Activated CD4-positive, alpha-beta T cell treated with anti-CD3 and anti-CD28 coated beads for 48 hours (primary cell): ENCODE measurements at places on chromosomes 2 and 18.
A peak's percentile ranks its signal among the peaks of the same experiment; 100 is the strongest.

- DNase-seq, result no peak
These were observed 198.8 kb downstream of the IRS1 start for GRCh38 chr2:226600802-226601201.

DNA sequence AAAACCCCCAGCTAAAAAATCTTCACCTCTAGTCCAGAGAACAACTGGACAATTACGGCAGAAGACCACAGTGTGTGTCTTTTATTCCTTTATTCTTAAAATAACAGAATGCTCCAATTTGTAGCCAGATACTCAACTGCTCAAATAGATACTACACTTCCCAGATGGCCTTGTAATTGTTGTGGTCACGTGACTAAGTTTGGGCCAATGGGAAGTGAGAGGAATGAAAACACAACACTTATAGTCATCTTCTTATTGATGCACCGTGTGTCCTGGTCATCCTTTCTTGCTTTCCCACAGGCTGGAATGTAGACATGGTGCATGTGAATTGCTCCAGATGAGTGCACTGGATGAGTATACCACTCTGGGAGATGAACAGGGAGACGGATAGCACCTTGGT lies 145.1 kb downstream of the CDC42EP3 start:
- no peak for DNase-seq

- DNase-seq, result no peak
These were observed 1202.8 kb downstream of the CNTNAP5 start for GRCh38 chr2:125227843-125228392.

DNA sequence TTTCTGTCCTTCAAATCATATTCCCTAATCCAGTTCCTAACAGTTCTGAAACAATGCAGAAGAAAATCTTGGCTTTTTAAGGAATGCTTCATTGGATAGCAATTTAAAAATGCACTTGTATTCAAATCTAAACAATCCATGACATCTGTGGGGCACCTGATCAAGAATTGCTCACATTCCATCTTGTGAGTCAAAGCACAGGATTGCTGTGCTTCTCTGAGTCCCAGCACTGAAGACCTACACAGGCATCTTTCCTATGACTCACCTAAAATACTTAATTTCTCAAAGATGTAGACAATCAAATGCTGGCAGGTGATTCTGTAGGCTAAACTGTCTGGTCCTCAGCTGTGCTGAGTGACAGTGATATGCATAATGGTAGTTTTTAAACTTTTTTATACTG lies 10.1 kb upstream of the ATP8B1 start:
- DNase-seq, result no peak

GRCh38 chr2:25380586-25381375 lies 39.1 kb upstream of the DNMT3A start:
- DNase-seq, result no peak

- DNase-seq, result no peak
These were observed 104.0 kb downstream of the PRPF40A start for GRCh38 chr2:152613235-152613634.

DNA sequence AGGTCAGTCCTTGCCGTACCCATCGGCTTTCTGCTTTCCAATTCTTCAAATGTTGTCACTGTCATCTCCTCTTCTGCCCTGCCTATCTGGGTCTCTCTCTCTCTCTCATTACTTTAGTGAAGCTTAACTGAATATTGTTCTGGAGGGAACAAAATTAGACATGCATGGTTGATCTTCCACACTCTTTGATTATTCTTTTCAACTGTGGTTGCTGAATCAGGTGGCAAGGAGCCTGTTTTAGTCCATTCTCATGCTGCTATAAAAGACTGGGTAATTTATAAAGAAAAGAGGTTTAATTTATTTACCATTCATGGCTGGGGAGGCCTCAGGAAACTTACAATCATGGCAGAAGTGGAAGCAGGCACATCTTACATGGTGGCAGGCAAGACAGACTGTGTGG lies 157.9 kb downstream of the ARL4C start:
- DNase-seq, result no peak

DNA sequence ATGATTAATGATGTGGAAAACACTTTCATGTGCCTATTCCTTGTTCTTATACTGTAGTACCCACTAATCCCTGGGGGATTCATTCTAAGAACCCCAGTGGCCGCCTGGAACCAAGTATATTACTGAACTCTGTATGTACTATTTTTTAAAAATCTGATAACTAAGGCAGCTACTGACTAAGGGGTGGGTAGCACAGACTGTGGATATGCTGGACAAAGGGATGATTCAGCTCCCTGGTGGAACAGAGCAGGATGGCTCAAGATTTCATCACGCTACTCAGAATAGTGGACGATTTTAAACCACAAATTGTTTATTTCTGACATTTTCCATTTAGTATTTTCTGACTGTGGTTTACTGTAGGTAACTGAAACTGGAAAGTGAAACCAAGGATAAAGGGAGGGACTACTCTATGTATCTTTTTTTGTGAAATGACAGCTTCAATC lies 41.8 kb upstream of the CDC42EP3 start:
- DNase-seq, result peak; percentile 18

DNA sequence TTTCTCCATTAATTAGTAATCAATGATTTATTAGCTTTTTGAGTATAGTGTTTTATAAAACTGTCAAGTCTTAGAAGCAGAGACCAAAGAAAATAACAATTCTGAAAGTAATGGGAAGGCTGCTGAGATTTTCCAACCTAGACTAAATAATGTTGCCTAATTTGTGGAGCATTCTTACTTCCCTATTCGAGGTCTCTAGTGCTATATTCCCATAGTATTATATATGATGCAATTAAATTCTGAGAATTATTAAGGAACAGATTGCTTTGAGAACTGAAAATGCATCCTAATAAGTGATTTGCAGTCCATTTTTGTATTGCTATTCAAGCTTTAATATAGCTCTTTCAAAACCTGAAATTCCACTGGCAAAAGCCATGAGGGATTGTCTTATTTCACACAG lies 27.7 kb upstream of the DOCK10 start:
- DNase-seq, result no peak

GRCh38 chr2:108806371-108807113 lies 20.0 kb downstream of the CCDC138 start:
- DNase-seq, result no peak

- DNase-seq, result no peak
These were observed 16.6 kb downstream of the FAM168B start for GRCh38 chr2:131076707-131077106.

- no peak for DNase-seq
These were observed 250.0 kb downstream of the FHOD3 start for GRCh38 chr18:36547544-36547943.

- DNase-seq, result no peak
These were observed 251.6 kb upstream of the APCDD1 start for GRCh38 chr18:10202845-10203321.

- no peak for DNase-seq
These were observed 169.7 kb downstream of the CDCA7 start for GRCh38 chr2:173524256-173524955.

DNA sequence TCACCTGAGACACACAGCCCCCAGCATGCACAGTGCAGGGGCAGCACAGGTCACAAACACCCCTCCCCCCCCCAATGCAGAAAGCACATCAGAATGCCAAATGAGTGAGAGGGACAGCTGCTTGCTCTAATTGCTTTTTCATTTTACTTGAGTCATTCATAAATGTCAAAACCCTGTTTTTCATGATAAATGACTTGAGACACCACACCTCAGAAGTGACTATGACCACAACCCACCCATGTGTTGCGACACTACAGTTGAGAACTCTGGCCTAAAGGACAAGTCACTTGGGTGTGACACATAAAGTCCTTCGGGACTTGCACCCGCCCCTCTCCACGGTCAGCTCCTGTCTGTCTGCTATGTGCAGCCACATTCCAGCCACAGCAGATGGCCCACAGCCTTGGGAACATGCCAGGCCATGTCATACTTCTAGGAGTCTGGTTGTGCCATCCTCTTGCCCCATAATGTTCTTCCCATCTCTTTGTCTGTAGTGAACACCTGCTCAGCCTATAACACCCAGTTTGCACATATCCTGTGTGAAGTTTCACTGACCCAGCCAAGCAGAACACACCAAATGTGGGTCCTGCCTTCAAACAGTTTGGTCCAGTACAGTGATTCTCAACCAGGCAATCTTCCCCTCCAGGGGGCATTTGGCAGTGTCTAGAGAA lies 30.2 kb upstream of the RIOK3 start:
- DNase-seq, result peak; percentile 14

GRCh38 chr2:23655934-23656596 lies 270.9 kb downstream of the ATAD2B start:
- DNase-seq, result no peak

DNA sequence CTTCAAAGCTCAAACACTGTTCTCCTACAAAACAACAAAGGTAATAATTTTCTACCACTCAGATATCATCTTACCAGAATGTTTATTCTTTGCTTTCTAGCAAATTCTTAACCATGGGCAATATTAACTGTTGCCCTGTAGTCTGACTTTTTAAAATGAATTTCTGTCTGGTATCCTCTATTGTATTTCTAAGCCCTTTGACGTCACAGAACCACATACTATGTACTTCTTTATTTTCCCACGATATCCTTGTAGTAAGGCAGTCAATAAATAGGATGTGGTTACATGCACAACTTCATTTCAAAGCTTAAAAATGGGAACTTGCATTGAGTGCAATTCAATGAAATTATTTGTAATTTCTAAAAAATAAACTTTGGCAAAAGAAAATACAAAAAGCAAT lies 58.7 kb downstream of the THADA start:
- DNase-seq, result no peak

GRCh38 chr18:3180325-3180724 lies 39.4 kb downstream of the MYOM1 start:
- no peak for DNase-seq

DNA sequence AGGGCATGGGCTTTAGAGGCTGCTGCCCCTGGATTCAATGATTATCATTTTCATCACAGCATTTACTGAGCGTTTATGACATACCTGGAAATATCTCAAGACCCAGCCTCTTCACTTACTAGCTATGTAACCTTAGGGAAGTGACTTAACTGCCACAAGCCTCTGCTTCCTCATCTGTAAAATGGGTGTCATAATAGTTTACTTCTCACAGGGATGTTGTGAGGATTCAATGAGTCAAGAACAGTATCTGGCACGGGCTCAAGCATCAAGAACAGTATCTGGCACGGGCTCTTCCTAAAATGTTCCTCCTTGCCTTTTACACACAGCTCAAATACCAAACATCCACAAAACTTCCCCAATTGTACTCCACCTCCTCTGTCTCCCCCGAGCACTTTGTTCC lies 31.4 kb downstream of the LGALSL start:
- no peak for DNase-seq

DNA sequence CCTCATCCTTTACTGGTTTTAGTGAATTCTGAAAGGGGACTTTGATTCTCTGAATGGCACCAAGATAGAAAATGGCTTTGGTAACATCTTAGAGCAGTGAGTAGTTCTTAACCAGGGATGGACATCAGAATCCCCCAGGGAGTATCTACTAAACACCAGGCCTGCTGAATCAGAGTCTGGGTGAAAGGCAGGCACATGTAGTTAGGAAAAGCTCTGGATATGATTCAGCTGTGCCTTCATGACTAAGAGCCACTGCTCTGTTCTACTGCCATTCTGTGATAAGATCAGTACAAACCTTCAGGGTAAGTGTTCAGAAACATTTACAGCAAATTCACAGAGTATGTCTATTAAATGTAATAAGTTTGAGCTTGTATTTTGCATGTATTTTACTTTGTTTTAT lies 46.2 kb upstream of the B3GNT2 start:
- no peak for DNase-seq

DNA sequence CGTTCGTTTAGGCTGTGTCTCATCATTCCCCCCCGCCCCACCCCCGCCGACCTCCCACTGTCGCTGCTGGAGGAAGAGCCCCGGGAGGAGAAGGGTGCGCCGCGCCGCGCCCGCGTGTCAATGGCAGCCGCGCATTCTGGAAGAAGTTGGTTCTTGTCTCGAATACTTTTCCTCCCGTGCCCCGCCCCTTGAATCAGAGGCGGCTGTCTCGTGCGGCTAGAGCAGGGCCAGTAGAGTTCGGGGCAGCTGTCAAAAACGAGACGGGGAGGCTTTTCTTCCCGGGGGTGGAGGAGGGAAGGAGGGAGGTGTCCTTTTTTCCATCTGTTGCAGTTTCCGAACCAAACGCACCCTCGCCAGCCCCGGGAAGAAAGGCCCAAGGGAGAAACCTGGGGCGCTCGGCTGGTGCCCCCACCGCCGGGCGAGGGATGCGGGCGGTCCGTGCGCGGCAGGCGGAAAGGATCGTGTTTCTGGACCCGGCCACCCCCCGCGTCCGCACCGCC lies 410 bp upstream of the TGIF1 start:
- DNase-seq, result peak; percentile 83

GRCh38 chr2:216130346-216130971 lies 21.3 kb downstream of the XRCC5 start:
- no peak for DNase-seq

DNA sequence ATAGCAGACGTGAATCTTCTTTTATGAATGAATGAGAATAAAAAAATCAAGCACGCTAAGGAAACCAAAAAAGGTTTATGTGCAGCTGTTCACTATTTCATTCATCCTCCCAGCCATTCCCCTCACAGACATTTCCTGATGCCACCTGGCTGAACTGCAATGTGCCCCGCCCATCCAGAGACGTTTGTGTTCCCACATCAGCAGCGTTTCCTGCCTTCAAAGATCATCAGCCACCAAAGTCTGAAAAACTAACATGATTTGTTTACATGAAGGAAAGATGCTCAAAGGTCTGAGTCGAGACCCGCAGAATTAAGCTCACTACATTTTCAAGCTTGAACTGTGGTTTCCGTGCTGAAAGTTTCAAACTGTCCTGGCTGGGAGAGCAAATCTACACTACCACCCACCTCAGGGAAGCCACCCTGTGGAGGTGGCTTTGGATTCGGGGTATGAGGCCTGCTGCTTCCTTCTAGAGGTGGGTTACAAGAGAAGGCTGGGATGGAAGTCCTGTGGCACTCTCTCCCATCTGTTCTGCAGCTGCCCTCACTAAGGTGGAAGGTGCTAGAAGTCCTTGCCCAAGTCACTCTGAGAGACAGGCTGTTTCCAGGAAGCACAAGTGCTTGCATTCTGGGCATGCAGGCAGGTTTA lies 201.3 kb upstream of the OSR1 start:
- DNase-seq, result no peak

DNA sequence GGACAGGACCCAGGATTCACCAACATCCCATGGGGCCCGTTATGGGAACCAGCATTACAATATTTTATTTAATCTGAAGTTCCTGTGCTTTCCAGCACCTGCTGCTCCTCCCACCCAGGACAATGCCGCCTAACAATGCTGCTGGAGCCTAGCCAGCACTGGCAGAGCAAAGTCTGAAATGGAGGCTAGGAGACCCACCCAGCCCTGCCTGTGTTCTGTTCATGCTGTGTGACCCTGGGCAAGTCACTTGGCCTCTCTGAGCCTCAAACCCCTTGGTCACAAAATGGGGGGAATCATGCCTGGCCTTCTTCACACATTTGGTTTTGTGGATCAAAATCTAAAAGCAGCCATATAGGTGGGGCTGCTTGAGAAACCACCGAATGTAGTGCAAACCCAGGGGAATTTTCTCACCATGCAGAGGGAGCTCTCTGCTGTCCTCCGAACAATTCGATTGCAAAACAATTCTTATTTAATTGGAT lies 38.5 kb upstream of the ODC1 start:
- DNase-seq, result no peak

GRCh38 chr2:48888066-48888465 lies 132.5 kb upstream of the LHCGR start:
- no peak for DNase-seq
